ENCODE measurements at places on chromosomes 11 and 22.

GRCh38 chr11:125268611-125269010, 104.1 kb downstream of the PKNOX2 start:
- DNase-seq: no peak

GRCh38 chr11:85663080-85663752, 1.7 kb downstream of the CREBZF start:
- no peak for DNase-seq

DNA sequence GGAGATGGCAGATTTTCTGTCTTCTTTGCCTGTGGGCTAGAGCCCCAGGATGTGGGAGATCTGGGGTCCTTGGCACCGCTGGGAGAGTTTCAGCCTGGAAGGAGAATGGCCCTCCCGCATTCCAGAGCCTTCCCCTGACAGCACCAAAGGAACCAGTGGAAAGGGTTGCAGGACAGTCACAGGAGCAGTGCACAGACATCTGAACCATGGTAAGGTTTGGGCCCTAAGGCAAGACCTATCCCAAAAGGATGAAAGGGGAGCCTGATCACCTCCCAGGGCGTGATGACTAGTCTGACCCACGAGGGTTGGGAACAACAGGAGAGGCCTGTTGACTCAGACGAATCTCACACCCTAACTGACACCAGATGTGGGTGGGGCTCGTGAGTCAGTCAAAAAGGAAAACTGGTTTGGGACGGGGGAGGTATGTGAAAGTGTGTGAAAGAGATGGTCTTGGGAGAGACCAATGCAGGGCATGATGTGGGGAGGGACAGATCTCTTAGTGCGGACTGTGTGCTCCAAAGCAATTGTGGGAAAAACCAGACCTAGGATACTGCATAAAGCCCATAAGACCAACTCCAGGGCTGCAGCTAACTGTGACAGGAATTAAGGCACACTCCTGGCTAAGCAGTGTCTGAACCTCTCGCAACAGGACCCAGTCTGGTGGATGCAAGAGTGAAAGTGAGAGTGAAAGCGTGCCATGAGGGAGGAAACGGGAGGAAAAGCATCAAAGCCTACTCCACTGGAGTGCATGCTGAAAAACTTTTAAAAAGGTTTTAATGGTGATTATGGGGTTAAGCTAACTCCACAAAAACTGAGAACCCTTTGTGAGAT, 39.1 kb upstream of the GLYAT start:
- DNase-seq: no peak

DNA sequence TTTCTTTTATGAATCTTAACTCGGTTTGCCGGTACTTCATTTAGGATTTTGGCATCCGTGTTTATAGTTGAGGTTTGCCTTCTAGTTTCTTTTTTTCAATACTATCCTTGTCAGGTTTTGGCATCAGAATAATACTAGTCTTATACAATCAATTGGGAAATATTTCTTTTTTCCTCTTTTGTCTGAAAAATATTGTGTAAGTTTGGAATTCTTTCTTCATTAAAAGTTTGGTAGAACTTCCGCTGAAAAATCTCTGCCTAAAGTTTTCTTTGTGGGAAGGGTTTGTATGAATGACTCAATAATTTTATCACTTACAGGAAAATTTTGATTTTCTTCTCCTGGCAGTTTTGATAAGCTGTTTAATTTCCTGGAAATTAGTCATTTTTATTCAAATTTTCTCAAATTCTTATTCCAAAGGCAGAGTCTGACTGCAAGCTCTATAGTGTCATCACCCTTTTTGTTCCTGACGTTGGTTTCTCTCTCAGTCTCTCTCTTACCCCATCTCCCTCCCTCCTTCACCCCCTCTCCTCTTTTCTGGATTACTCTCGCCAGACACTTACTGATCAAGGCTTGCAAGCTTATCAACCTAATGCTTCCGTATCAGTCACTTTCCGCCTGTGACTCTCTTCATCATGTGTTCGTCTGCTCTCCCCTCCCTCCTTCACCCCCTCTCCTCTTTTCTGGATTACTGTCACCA, 555.7 kb downstream of the TBC1D22A start:
- DNase-seq: no peak

DNA sequence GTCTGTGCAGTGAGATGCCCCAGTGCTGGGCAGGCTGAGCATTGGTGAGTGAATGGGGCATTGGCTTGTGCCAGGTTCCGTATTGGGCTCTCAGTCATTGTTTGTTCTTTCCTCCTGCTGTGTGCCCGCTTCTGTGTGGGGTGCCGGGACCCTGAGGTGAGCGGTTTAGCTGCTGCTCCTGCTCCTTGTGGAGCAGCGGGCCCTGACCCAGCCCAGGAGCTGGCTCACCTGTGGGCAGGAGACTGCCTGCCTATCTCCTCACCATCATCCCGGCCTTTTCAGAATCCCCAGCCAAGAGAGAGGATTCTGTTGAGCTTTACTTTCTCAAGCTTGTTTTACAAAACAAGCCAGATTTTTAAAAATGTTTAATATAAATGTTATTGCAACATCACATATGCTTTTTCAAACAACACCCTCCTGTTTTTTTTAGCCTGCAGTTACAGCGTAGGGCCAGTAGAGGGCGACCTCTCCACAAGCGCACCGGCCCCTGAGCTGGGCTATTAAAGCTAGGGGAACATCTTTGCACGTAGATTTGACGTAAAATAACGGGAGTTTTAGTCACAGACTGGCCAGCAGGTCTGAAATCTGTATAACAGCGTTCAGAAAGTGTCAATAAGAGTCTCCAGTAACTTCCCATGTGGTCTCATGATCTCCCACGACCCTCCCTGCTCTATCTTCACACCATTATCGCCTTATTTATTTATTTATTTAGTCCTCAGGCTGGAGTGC, 25.1 kb upstream of the RELT start:
- peak; percentile 40 for DNase-seq

GRCh38 chr11:93116641-93117441, 81.0 kb downstream of the SLC36A4 start:
- no peak for DNase-seq

DNA sequence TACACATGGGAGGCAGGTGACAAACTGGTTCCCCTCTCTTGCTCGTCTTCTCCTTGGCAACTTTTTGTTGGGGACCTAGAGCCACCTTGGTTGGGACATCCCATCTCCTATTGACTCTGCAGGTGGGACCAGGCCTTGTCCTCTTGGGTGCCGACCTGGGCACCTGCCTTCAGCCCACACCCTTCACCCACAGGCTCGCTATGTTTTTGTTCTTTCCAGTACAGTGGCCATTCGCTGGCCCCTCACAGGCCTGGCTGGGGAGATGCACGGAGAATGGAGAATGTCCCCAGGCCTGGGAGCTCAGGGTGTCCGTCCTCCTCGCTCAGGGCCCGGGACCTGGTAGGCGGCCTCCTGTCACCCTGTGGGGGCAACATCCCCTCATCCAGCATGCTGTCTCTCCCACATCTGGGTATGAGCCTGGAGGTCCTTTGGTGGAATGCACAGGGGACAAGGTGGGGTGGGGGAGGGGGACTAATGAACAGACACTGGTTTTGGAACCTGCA, 14.9 kb upstream of the OMP start:
- DNase-seq: no peak

- no peak for DNase-seq
Observed at GRCh38 chr11:496834-497564, 10.0 kb downstream of the RNH1 start.

Measured in stimulated activated CD8-positive, alpha-beta memory T cell treated with anti-CD3 and anti-CD28 coated beads, Interleukin-4, amount 100 ng/mL, for 1 hour (primary cell).